M059J (cell line): ENCODE measurements at places on chromosomes 5 and 9.

DNA sequence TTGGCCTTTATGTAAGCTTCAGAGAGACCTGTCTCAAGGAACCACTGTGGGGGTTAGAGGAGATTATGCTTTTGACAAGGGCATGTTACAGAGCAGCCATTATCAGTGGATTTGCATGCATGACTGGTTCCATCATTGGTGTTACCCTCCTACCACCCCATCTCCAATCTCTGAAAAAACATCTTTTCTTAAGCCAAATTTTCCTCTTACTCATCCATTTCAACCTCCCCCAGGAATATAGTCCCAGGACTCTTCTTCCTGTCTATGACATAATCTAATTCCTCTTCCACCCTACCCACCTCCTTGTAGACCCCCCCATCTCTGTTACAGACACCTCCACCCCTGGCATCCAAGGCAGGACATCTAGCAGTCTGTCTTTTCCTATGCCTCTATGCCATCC lies 33.1 kb upstream of the ADRB2 start:
- DNase-seq = peak; percentile 31

DNA sequence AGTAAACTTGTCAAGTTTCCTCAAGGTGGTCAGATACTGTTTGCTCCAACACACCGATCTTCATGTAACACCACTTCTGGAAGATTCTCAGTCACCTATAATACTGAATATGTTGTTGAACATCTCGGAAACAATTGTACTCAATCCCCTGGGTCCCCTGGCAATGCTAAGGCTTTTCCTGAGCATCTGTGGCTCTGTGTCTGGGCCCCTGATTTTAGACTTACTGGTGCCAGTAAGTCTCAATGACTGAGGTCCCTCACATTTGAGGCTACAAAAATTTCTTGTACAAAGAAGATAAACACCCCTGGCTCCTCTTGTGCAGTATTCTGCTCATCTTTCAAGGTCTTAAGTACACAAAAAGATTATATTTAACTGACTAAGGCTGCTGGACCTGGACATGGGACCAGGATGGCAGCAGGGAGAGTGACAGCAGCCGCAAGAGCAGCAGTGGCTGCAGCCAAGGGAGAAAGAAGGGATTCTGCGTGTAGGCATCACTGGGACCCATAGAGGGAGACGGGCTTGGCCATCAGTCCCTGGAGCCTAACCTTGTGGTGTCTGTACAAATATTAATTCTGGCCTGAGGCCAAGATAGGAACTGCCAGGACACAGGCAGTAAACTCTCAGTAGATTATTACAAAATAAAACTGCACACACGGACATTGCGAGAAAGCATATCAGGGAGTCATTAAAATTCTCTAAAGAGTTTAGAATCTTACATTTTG lies 49.0 kb upstream of the TNPO1 start:
- peak; percentile 6 for DNase-seq

DNA sequence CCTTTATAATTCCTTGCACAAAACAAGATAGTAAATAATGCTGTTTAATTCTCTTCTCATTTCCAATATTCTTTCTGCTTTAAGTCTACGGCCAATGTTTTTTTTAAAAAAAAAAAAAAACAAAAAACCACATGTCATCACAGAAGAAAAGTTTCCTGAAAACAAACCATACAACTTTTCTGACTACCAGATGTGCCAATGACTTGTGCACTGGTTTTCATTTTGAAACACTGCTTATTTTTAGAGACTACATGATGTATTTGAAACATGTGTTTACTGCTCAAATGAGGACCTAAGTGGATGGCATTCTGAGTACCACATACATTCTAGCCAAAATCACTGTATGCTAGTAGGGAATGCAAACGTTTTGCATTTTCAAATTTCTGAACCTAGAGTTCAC lies 167.9 kb downstream of the GLIS3 start:
- DNase-seq = no peak

DNA sequence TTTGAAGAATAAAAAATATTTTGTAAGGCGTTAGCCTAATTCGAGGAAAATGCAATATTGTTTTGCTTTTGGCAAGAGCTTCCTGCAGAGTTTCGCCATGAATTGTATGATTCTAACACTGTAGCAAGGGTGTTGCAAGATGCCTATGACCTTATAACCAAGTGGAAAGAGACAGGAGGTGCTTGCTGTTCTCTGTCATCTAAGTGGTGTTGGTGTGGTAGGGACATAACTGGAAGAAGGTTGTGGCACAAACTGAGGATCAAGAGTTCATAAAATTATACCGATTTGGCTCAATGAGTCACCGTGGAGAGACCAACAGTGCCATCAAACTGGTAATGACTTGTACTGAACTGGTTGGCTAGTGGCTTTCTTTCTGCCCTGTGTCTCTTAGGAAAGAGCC lies 6.3 kb downstream of the STC2 start:
- DNase-seq = peak; percentile 54

- peak; percentile 17 for DNase-seq
Measured at GRCh38 chr9:14437354-14438231, 123.7 kb upstream of the NFIB start.

GRCh38 chr9:35882996-35883395 lies 12.8 kb upstream of the OR13J1 start:
- DNase-seq = peak; percentile 12

GRCh38 chr9:27377811-27378456 lies 81.0 kb upstream of the EQTN start:
- no peak for DNase-seq

DNA sequence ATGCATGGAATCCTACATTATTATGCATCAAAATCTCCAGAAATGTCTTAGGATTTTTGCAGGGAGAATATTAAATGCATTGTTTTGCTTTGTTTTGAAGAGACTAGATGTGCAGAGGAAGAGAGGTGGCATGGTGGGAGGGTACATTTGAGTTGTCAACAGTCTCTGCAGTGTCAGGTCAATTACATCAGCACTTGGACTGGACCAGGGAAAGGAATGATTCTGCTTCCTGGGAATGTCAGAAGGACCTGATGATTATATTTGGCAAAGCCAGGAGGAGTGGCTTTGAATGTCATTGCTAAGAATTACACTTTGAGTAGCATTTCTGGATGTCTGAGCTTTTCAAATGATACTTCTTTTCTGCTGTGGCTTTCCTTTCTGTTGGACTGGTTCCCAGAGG lies 17.5 kb upstream of the TMEFF1 start:
- DNase-seq = no peak

DNA sequence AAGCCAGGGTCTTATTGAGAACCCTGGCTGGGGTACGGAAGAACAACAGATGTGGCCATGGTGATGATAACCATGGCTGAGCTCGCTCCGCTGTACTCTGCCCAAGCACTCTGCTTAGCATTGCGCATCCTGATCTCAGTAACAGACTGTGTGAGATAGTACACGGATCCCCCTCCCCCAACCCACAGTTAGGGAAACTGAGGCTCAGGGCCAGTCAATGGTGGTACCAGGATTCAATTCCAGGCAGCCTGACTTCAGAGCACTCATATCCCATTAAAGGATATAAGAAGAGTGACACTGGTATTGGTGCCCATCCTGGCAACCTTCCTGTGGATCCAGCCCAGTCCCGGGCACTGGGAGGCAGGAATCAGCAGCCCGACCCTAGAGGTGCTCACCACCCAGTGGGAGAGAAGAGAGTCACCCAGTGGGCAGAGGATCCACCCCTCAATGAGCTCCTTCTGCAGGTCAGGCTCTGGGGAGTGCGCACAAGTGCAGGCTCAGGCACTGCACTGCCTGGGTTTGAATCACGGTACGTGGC lies 26.5 kb upstream of the KIF12 start:
- DNase-seq = no peak

DNA sequence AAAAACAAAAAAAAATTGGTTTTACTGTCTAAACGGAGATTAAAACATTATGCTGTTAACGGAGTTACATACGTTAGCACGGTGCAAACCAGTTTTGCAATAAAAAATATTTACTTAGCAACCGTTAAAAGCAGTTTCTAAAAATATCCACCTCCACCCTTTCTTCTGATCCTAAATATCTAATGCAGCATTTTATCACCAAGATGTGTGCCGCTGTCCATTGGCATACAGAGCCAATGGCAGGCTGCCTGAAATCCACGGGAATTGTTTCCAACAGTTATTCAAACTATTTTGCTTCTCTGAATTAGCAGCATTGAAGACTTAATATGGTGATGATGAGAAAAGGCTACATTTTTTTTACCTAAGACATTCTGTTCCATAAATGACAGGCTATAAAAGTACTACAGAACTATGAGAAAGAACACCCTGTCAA lies 61.6 kb downstream of the CSNK1A1 start:
- peak; percentile 36 for DNase-seq

GRCh38 chr5:107063511-107063910 lies 607.2 kb downstream of the EFNA5 start:
- DNase-seq = no peak

- peak; percentile 36 for DNase-seq
Measured at GRCh38 chr9:125861405-125862058, 114.4 kb downstream of the PBX3 start.
